AG08395 (cell line): ENCODE measurements at places on chromosomes 11 and 22.

DNA sequence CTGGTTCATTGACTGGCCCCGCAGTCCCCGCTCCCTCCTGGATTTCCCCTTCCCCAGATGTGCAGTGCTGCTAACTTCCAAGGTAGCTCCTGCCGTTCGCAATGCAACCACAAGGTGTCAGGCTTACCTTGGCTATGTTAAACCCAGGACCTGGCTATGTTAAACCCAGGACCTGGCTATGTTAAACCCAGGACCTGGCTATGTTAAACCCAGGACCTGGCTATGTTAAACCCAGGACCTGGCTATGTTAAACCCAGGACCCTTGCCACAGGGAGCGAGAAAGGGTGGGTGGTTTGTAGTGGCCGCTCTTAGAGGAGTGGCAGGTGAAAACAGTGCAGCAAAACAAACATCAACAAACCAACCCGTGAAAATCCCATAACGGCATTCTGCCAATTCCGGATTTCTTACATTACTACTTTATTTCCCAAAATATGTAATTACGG lies 2.9 kb upstream of the ADAMTS8 start:
- peak; percentile 54 for DNase-seq

- DNase-seq, result peak; percentile 61
These were observed 179.4 kb downstream of the ETS1 start for GRCh38 chr11:128407962-128408361.

GRCh38 chr11:21177379-21177778 lies 508.0 kb downstream of the NELL1 start:
- DNase-seq, result no peak

DNA sequence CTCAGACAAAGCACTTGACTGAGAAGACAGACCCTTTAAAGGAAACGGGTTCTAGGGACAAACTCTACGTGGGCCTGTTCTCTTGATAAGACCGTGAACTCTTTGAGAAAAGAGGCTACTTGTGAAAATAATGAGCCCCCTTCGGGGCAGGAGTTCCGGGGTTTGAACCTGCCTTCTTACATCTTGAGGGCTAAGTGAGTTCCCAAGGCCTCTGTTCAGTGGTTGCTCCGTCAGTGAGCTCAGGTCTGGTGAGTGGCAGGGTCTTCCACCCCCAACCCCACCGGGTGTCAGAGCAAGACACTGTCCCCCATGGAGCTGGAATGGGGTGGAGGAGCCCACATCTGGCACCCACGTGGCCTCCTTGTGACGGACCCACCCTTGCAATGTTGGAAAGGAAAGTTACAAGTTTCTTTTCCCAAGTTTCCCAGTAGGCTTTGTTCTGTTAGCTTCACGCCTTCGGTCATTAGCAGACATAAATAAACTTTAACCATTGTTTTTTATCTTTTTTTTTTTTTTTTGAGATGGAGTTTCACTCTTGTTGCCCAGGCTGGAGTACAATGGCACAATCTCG lies 6.3 kb upstream of the SAMM50 start:
- DNase-seq, result peak; percentile 20

- DNase-seq, result no peak
These were observed 4.0 kb downstream of the DEAF1 start for GRCh38 chr11:690738-691633.

- no peak for DNase-seq
These were observed 2.4 kb downstream of the GNB1L start for GRCh38 chr22:19852177-19852781.

DNA sequence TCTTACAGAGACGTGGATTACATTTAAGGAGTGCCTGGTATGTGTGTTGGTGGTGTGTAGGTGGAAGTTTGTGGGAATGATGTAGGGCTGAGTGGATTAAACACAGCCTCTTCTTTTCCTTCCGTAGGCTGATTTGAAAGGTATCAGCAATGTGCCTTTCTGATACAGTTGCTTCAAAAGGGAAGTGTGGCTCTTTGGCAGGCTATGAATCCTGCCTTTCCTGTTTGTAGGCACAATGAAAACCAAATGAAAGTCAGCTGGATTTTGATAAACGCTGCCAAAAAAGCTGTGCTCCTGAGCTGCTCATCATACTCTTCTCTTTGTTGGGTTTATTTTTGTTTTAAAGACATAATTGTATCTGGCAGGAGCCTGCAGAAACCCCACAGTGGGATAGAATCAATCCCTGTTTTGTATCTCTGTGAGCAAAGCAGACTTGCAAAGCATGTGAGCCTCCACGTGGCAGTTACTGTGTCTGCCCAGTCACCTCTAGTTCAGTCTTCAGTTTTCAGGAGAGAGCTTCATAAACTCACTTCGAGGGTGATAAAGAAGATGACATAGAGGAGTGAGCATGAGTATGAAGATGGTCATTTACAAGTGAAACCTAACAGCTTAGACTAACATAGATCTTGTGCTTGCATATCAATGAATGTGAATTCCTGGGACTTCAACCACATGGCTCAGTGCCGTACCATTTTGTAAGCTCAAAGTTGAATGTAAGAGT lies 655.7 kb upstream of the KIRREL3 start:
- no peak for DNase-seq

GRCh38 chr11:707817-708420 lies 1.9 kb downstream of the EPS8L2 start:
- no peak for DNase-seq

DNA sequence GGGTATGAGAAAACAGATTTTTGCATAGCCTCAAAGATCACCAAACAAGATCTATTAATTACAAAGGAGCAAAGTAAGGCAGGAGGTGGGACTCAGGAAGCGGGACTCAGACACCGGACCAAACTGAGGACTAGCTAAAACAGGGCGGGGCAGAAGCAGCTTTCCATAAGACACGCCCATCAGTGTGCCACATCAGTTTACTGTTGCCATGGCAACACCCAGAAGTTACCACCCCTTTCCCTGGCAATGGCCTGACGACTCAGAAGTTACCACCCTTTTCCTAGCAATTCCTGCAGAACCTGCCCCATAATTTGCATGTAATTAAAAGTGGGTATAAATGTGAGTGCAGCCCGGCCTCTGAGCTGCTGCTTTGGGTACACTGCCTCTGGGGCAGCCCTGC lies 173.9 kb downstream of the SHANK2 start:
- no peak for DNase-seq

DNA sequence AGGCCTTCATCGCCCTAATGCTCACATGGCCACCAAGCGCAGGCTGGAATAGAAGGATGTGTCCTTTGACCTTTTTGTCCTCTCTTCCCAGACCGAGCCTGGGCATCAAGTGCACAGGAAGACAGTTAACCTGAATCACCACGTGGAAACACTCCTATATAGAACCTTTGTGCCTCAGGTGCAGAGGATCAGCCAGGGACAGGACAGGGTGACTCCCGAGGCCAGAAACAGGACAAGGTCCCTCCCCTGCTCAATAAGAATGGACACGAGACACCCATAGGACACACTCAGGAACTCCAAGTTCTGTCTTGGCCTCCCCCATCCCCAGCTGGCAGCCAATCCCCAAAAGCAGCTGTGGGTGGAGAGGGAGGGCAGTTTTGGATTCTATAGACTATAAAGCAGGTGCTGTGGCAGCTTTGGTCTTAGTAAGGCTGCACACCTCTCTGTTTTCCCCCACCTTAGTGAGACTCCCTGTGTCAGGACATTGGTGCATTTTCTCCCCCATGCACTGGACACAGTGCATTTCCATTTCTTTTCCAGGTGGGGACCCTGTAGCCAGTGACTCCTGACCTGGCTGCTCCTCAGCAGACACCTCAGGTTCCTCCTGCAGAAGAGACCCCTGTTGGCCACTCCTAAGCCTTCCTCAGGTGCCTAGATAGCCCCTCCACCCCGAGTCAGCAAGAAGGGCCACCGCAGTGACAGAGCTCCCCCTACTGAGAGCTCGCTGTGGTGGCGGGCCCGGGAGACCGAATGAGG lies 43.6 kb upstream of the POU2AF1 start:
- DNase-seq, result peak; percentile 36

DNA sequence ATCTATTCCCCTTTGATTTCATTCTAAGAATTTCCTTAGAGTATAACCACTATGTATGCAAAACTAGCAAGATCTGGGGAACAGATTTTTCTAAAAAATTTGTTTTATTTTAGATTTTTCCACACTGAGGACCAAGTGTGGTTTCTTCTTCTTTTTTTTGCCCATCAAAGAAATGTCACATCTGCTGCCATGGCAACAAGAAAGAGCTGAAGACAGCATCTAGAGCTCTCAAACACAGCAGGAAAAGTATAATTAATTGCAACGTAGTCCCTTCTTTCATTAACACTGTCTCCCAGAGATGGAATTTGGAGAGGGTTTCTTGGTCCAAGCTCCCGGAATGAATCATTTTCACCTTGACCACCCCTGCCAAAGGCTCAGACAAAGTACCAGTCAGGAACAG lies 256.7 kb upstream of the CCDC90B start:
- DNase-seq, result no peak
